ENCODE measurements at places on chromosomes 16 and 17. TPM values are rescaled to one million over a fixed set of nuclear protein-coding genes. Genes with fewer than 3 reads are reported as not detected.

- DNase-seq = no peak
These were observed 10.3 kb downstream of the HSPB9 start for GRCh38 chr17:42132941-42133340.

DNA sequence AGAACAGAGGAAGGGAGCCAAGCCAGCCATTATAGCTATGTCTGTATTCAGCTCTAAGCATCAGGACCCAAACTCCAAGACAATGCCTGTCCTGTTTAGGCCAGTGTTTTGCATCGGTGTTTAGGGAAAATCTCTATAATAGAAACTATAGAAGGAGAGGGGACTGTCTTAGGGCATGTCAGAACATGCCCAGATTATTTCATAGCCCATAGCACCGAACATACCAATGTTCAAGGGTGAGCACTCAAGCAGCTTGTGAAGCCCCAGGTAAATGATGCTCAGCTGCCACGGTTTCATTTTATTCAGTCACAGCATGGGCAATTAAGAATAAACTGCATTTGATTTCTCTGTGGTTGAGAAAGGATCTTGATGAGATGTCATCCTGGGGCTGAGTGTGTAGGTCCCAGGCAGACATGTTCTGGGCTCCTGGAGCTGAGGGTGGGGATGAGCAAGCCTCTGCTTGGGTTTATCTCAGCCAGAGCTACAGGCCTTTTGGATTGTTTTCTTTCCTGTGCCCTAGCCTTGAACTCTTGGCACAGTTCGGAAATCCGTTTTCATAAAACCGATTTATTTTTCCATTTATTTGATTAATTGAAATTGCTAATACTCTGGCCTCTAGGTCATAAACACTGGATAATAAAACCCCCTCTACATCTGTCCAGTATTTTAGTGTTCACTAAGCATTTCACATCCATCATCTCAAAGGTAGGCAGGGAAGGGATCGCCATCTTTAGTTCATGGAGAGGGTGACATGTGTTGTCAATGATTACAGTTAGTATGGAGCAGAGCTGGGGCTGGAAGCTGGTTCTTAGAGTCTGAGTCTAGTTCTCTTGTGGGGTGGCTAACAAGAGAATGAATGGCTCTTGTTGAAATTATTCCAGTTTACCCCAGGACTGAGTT is 290.7 kb upstream of the ASIC2 start:
- no peak for DNase-seq

Gene GRIN2A
- under 0.01 TPM for total RNA-seq

Gene ARL6IP1
- 159 TPM for total RNA-seq
